ENCODE measurements at places on chromosomes 12 and 14.

- DNase-seq = no peak
Measured at GRCh38 chr14:100899884-100900771, 3.4 kb downstream of the RTL1 start.

DNA sequence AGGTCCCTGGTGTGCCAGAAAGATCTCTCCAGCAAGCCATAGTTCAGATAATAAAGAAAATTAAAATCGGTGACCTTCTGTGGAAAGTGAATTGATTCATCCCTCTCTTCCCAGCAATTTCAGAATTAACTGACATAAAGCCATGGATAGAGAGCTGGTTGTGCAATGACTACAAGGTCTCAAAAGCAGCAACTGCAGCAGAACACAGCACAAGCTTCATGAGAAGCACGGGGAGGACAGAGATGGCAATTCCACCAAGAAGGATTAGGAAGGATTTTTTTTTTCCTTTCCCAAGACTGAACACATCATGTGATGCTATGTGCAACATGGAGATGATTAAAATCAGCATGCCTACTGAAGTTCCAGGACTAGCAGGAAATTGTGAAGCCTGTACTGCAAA is 154.9 kb upstream of the PLEKHG7 start:
- no peak for DNase-seq

- DNase-seq = no peak
Measured at GRCh38 chr12:10182354-10183049, 3.7 kb downstream of the TMEM52B start.

DNA sequence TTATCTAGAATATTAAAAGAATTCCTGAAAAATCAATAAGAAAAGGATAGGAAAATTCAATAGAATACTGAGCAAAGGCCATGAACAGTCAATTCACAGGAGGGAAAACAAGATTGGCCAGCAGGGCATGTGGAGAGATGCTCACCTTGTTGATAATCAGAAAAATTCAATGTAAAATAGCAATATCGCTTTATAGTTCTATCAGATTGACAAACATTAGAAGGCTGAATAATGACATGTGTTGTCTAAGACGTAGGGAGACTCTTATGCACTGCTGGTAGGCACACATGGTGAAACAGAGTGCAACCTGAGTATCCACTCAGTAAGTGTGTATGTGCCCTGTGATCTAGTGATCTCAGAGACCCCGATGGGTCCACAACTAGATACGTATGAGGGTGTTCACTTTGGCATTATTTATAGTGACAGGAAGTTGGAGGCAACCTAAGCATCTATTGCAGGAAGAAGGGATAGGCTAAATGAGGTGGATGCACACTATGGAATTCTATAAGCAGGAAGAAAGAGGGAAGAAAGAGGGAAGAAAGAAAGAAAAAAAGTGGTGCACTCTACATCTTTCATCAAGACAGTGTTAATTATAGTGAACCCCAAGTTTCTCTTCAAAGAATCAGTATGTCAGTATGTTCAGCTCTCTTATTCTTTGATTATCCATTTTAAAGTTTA is 3.8 kb upstream of the ANKRD33 start:
- DNase-seq = no peak

DNA sequence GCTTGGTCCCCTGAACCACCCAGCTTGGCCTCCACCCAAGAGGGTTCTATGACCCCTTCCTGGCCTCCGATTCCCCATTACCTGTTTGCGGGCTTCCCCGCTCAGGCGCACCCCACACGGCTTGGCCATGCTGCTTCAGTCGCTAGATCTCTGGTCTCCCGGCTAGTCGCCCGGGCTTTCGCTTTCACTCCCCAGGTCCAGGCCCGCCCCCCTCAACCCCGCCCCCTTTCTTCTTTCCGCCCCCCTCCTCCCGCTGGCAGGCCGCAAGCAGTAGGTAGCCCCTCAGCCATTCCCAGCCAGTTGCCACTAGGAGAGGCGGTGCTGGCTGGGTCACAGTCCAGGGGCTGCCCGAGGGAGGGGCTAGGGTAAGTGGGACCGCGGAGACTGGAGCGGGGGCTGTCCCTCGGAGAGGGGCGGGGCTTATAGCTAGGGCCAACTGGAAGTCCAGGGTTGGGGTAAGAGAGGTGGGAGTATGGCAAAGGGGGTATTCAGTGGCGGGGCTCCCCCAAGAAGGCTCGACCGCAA is at the start of gene PSME2:
Gene PSME2 (minus strand): TSS at position 158 of the 525 bp plus-strand sequence. CDS start 29 bp downstream, at position 129.
- DNase-seq = peak; percentile 74

DNA sequence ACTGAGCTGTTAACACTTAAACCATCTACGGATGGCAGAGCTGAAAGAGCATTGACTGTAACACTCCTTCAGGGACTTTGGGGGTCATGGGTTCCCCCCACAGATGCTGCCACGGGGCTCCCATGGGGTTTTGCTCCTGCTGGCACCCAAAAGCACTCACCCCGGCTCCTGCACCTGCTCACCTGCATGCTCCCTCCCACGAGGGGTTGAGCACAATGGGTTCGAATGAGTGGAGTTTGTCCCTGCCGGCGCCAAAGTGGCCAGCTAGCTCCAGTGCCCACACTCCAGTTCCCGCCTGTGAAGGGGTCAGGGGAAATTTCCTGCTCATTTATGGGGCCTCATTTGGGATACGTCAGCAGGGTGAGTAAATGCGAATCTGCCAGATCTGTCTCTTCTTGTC is 40.7 kb downstream of the TNFAIP2 start:
- no peak for DNase-seq

DNA sequence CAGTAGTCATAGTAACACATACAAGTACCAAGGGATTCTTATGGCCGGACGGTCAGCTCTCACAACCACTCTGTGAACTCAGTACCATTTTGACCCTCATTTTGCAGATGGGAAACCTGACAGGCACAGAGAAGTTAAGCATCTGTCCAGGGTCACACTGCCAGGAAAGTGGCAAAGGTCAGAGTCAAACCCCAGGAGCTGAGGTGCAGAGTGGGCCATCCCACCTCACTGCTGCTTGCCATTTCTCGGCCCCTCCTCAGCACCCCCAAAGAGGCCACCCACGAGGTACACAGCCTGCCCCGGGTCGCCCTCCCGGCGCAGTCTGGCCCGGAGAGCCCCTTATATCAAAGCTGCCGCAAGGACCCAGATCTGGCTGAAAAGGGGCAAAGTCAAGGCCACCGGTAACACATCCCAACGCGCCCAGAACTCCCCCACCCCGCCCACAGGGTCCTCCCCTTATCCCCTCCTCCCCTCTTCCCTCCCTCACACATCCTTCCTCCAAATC is 1.7 kb downstream of the NCOR2 start:
- no peak for DNase-seq

GRCh38 chr14:90720336-90720735 is 95.9 kb downstream of the TTC7B start:
- no peak for DNase-seq

GRCh38 chr12:58253663-58254062 is 312.3 kb downstream of the ATP23 start:
- no peak for DNase-seq

DNA sequence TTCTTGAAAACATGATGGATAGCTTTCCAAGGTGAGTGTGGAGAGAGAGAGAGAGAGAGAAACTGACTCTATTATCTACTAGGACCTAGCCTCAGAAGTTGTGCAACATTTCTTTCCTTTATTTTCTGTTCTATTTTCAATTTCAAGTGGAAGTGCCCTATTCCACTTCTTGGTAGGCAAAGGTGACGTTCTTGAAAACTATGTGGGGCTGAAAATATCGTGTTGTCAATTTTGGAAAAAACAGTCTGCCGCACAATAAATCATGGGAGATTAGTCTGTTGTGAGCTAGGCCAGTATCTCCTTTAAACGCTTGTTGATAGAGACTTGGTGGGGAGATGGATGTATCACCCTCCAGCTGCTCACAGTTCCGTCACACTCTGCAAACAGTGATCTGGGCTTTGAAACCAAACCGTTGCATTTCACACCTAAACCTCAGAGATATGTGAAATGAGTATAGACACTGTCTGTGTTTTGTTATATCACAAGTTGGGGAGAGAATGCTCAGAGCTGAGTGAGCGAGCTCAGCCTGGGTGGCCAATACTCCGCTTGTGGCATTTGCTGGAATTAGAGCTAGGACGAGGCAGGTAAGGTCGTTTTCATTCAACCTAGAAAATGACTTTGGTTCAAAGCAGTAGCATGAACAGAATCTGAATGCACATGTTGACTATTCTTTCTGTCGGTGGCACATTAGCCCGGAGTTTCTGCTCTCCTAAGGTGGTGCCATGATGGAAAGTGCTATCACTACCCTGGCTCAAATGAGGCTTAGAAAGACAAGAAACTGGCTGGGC is 75.1 kb upstream of the ST8SIA1 start:
- DNase-seq = peak; percentile 36

GRCh38 chr12:4027412-4027811 is 154.2 kb upstream of the PARP11 start:
- peak; percentile 54 for DNase-seq

GRCh38 chr12:104292872-104293794 is 10.4 kb upstream of the EID3 start:
- no peak for DNase-seq

GRCh38 chr12:76026643-76027063 is 4.9 kb downstream of the PHLDA1 start:
- no peak for DNase-seq

DNA sequence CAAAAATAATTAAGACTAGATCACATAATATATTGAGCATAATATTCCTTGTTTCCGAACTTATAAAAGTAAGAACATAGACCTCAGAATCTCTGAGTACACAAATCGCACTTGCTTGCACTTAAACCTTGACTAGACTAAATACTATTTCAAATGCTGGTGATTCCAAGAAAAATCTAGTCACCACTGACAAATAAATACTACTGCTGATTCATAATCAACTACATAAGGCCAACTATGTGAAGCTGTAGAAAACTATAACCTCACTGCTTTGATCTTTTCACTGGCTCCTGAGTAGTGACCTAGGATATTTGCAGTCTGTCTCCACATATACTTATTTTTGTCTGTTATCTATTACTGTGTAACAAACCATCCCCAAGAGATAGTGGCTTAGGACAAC is 245.4 kb downstream of the DIO2 start:
- no peak for DNase-seq

GRCh38 chr14:24639270-24639669 is 5.3 kb upstream of the GZMB start:
- no peak for DNase-seq

GRCh38 chr14:53842938-53843337 is 113.7 kb downstream of the BMP4 start:
- no peak for DNase-seq

- DNase-seq = no peak
Measured at GRCh38 chr12:89859508-89860220, 151.0 kb upstream of the ATP2B1 start.

DNA sequence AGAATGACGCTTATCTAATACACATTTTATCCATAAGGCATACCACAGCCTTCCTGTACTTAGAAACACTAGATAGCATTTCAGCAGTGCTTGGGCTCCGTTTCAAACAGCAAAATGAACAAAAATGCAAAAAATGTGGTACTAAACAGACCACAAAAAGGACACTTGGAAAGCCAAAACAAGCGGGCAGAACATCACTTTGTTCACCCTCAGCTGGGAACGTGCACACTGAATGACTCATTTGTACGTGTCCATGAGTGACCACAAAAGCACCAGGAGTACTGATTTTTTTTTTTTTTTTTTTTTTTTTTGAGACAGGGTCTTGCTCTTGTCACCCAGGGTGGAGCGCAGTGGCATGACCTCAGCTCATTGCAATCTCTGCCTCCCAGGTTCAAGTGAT is 8.9 kb upstream of the FOXN3 start:
- DNase-seq = no peak

GRCh38 chr12:102419094-102419764 is 61.1 kb downstream of the IGF1 start:
- no peak for DNase-seq

Data from activated effector memory CD4-positive, alpha-beta T cell treated with Interleukin-2 at 50 U/mL for 16 hours (primary cell).